ENCODE measurements at places on chromosomes 6 and 20. TPM values are rescaled to one million over a fixed set of nuclear protein-coding genes. Genes with fewer than 3 reads are reported as not detected.

DNA sequence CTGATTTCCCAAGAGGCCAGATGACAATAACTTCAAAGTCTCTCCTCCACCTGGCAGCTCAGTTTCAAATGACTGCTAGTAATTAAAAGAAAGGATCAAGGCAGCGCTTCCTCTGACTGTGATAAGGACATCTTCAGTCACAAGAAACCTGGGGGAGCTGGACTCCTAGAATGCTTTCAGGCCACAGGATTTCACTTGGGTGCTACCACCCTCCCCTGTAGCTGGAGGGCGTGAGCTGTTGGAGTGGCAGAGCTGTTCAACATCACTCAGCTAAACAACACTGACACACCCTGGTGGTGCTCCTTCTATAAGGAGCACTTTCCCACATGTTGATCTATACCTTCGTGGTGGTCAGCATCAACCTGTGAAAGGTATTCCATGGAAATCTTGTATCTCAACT lies 2.2 kb upstream of the CNR1 start:
- no peak for DNase-seq

DNA sequence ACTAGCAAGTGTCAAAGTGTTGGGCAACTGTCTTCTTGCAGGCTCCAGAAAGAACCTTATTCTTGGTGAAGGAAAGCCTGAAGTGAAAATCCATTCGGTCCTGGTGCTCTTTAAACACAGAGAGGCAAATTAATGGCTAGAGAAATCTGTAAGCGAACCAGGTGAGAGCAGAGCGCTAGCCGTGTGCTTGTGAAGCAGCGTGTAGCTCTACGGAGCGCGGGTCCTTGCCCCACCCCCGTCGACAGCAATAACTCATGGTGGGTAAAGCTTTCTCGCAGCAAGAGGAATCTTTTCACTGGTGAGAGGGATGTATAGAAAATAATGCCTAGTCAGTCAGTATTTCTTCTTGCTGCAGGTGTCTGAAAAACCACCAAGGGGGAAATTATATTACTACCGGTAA lies 37.0 kb upstream of the EMILIN3 start:
- no peak for DNase-seq

- no peak for DNase-seq
Observed at GRCh38 chr6:89925826-89926225, 31.6 kb downstream of the GJA10 start.

DNA sequence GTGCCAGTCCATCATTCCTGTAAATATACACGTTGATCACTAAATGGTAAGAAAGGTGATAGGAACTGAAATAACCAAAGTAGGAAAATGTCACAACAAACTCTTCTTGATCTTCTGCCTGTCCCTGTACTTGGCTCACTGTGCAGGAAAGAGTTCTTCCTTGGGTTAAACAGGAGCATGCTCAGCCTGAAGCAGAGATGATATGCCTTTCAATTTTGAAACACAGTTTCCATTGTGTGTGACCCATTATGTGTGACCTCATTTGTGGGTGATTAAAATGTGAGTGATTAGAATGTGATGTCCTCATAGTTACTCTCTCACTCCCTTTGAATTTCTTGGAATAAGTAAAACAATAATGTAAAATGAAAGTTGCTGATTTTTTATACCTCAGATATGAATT lies 427.2 kb upstream of the AGPAT4 start:
- DNase-seq = no peak

The SUMO4 gene
- not detected for polyA plus RNA-seq

- no peak for DNase-seq
Observed at GRCh38 chr6:43954311-43955131, 172.7 kb downstream of the MRPL14 start.

DNA sequence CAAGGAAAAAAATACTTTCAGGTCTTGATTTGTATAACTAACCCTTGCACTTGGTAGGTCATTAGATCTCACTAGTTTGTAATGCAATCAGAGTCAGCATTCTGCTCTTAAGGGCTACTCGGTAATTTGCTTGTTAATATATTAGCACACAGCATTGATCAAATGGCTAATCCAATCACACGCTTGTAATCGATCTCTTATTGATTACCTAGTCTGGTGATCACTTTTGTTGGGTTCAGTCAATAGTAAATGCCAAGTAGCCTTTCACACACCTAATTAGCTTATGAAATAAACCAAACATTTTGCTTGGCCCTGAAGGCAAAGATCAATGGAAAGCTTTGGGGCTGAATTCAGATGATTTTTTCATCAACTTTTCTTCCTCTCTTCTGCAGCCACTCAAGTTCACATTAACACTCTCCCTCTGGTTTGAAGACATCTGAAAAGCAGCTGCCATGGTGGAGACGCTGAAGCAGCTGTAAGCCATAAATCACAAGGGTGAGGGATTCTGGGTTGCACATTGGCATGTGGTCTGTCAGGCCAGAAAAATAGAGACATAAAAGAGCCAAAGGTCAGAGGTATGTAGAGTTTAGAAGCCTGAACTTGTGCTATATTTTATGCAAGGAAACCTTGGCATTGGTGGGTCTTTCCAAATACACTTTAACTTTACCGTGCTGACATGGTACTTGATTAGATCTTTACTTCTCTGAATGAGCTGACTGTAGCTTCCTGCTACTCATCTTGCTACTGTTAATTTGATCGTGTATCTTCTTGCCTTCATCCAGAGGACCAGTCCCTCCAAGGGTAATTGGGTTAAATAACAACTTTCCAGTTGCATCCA lies 234.4 kb downstream of the SIM1 start:
- DNase-seq = no peak

GRCh38 chr6:11418290-11418905 lies 119.2 kb upstream of the TMEM170B start:
- DNase-seq = no peak

The TUBB2B gene
- 22.4 TPM for polyA plus RNA-seq
